NCI-H510A (cell line): ENCODE measurements at places on chromosomes 7 and 10.

DNA sequence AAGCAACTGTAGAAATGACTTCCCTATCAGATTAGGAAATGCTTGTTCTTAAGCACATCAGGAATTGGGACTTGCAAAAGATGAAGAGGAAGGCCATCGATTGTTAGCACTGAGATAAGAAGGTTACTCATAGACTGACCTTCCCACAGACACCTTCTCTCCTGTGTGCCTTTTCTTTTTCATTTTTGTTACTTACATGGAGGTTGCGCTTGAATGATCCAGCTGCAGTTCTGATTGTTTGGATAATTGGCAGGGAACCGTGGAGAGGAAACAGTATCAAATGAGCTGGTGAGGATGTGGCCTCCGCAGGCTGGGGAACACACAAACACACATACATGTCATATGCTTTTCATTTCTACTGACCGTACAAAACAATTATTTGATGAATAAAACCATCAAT, 134.9 kb upstream of the RSU1 start:
- DNase-seq = no peak

GRCh38 chr7:50309721-50310120, 5.2 kb downstream of the IKZF1 start:
- DNase-seq = no peak

GRCh38 chr10:62019013-62019684, 117.7 kb downstream of the ARID5B start:
- no peak for DNase-seq

GRCh38 chr10:122154031-122154544, 117.0 kb upstream of the BTBD16 start:
- no peak for DNase-seq

- DNase-seq = no peak
Observed at GRCh38 chr10:119786117-119786769, 60.4 kb downstream of the INPP5F start.

DNA sequence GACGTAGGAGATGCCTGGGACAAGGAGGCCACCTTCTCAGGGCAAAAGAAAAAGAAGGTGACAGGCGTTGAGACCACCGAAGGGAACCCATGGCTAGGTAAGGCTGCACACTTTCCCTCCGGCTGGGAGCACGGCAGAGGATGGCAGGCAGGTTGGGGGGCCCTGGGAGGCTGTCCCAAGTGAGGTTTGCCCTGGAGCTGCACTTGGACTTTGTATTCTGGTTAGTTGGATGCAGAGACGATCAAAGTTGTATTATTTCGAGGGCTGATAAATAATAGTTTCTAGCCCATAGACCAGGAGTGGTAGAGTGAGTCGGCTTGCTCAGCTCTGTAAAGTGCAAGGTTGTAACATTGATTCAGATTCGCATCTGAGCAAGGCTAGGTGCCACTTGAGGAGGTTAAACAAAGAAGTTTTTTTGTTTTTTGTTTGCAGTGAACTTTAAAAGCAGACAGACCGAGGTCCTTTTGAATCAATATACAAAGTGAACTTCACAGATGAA, 608 bp downstream of the ENTPD7 start:
- no peak for DNase-seq

DNA sequence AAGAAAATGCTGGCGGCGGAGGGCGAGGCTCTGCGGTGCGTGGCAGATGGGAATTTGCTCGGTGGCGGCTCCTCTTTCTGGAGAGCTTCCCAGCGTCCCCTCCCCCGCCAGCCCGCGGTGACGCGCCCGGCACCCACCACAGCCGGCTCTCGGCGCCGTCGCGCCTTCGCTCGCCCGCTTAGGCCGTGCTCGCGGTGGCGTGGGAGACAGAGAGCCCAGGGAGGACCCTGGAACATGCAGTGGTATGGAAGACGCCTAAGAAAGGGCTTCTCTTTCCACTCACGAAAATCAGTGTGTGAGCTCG, 576 bp upstream of the CSGALNACT2 start:
- no peak for DNase-seq

DNA sequence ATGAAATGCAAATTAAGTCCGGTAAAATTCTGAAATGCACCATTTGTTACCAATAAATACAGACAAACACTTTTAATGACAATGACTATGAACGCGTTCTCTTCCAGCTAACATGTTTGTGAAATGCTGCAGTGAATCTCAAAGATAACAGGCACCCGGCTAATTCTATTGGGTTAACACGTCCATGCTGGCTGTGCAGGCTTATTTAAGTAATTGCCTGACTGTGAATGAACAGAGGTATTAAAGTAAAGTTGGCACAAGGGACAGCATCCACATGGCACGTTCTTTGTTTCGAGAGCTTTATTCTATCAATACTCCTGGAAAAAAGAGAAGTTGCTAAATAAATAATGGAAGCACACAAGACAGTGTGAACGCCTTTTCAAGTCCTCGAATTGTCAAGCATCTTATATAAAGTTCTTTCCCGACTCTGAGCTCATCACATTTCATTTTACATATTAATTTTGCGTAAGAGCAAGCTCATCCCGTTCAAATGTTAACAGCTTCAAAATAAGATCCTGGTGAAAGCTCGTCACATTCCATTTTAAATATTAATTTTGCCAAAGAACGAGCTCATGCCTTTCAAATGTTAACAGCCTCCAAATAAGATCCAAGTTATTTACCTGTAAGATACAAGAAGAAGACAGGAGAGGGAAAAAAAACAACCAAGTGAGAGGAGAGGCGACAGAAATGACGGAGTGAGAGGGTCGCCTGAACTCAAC, 111.3 kb upstream of the RHEB start:
- DNase-seq = no peak

DNA sequence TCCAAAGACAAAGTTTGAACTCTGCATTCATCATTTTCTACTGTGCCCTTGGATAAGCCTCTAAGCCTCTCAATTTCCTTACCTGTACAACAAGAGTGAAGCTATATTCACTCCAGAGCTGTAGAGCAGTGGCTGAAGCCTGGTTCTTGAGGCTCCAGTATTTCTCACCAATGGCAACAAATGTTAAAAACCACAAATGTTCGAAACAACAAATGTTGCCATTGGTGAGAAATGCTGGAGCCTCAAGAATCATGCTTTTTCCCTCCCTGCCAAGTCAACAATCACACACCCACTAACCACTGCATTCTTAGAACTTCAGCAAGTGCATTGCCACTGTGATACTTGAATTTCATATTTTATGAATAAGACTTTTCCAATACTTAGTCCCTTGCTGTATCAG, 237.9 kb downstream of the TMEM26 start:
- DNase-seq = no peak

DNA sequence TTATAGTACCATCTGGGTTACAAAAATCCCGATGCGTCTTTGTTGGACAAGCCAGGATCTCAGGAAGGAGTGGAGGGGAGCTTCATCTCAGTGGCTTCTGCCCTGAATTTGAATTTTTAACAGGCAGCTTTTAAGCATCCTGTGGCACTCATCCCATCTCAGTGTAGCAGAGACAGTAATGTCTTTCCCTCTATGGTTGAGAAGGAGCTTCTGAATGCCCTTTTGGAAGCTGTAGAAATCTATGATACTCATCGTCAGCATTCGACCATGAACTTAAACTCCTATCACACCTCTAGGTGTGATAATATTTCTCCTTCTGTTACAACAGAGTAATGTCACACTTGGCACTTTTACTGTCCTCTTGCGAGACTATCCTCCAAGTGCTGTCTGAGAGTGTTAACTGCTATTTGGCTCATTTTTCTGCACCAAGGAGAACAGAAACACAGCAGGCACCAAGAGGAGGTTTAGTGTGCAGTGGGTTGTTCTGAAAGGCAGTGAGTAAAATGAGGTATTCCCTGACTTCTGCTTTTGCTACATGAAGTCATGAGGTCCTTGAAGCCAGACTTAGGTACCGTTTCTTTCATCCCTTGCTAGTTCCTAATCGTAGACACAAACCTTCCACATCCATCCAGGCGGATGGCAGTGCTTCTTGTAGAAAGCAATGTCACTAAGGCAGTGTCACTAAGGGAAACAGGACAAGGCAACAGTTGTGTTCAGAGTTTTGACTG, 177.4 kb downstream of the CELF2 start:
- no peak for DNase-seq
